ENCODE measurements at places on chromosomes 5 and 9. TPM values are rescaled to one million over a fixed set of nuclear protein-coding genes. Genes with fewer than 3 reads are reported as not detected.

The RABEPK gene
- 38.4 TPM for total RNA-seq

The INSL6 gene
- total RNA-seq, result not detected

The IL5 gene
- not detected for total RNA-seq

The CHSY3 gene
- total RNA-seq, result 15.6 TPM

The IFNA2 gene
- total RNA-seq, result not detected

The MARCOL gene
- not detected for total RNA-seq

The PCDHB13 gene
- 0.29 TPM for total RNA-seq

The RNF208 gene
- total RNA-seq, result 0.43 TPM

The PELO gene
- total RNA-seq, result 64.1 TPM

The GNA14 gene
- 1.3 TPM for total RNA-seq

The BTNL8 gene
- not detected for total RNA-seq

The PCDHB15 gene
- total RNA-seq, result 0.14 TPM

The WNT8A gene
- not detected for total RNA-seq

The TMOD1 gene
- total RNA-seq, result not detected
